Suppressor macrophage (primary cell): ENCODE measurements at places on chromosomes 6 and 20.

- DNase-seq, result no peak
Measured at GRCh38 chr6:1222728-1223595, 88.9 kb upstream of the FOXQ1 start.

- no peak for DNase-seq
Measured at GRCh38 chr6:7901056-7901455, 9.5 kb downstream of the TXNDC5 start.

DNA sequence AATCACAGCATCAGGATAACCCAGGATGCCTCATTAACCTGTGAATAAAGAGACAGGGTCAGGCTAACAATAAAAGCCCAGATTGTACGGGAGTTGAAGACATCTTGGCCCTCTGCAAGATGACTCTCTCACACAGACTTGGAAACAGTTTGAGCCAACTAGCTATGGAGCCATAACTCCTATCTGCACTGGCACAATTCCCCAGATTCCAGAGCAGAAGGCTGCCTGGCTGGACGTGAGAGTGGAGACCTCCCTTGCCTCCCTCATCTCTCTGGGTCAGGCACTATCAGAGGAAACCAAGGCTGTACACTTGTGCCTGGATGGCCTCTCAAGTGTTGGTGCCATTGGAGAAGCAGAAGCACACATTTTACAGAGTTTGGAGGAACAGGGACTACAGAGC, 312.6 kb downstream of the THBS2 start:
- DNase-seq, result no peak

DNA sequence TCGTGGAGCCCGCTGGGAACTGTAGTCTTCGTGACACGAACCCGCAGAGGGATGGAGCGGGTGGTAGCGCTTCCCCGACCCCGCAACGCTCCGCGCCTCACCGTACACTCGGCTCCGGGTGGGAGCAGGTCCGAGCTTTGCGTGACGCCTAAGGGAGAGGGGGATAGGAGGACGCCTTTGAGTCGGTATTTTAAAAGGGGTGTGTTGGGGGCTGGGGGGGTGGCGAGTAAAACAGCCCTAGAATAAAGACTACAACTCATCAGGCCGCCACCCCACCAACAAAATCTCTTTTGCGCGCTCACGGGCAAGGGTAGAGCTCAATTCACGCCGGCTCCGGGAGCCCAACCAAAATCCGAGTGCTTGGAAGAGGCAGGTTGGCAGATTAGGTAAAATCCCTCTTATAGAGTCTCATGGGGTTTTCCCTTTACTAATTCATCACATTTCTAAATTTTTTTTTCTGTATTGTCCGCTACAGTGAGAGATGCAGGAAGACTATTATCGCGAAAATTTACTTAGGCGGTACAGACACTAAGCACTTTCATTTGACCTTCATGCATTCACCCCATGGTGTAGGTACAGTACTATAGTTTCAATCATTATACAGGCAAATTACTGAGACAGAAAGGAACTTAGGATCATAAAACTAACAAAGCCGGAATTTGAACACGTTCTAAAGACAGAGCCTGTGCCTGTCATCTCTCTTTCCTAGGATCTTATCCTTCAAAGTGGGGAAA, 706 bp upstream of the SNX14 start:
- DNase-seq, result no peak

DNA sequence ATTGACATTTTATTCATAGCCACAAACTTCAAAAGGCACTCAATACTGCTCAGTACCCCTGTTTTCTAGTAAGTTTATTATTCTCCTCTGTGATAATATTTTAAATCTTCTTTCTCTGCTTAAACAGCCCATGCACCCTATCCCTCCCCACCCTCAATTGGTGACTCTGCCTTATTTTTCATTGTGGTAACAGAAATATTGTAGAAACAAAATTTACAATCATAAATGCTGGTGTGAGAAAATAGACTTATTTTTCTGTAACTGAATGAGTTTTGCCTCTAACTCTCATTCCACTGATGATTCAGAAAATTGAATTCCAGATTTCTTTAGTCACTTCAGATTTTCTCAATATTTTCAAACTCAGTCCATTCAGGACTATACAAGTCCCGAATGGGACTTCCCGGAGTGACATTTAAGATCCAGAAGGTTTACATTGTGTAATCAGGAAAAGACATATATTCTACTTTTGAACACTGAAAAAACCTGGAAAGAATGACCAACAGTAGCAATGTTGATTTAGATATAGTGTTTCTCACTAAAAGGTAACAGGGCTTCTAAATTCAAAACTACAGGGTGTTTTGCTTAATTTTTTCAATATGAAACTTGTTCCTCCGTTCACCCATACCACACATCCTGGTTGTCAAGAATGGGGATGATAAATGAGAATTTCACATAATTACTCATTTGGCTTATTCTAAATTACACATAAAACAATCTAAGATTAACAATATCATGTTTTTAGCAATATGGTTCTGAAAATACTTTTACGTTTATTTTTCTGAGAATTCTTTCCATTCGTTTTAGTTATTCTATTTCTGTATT, 34.8 kb upstream of the UST start:
- no peak for DNase-seq

- peak; percentile 34 for DNase-seq
Measured at GRCh38 chr20:951384-952169, 35.4 kb upstream of the ANGPT4 start.

- DNase-seq, result no peak
Measured at GRCh38 chr20:57007171-57007540, 259.3 kb downstream of the BMP7 start.

- DNase-seq, result no peak
Measured at GRCh38 chr6:2026133-2026532, 219.3 kb downstream of the GMDS start.
